ENCODE measurements at places on chromosomes 6 and 20. TPM values are rescaled to one million over a fixed set of nuclear protein-coding genes. Genes with fewer than 3 reads are reported as not detected.

GRCh38 chr6:169184419-169184818, 69.2 kb downstream of the THBS2 start:
- H3K27me3 ChIP-seq = no peaks in the 10 kb centered on the region
- H3K27ac ChIP-seq = no peak overlapping the region
- no peak overlapping the region for H3K4me3 ChIP-seq
- peaks cover 8% of the 10 kb centered on the region for H3K4me1 ChIP-seq
- no peak for DNase-seq
- no peaks in the 10 kb centered on the region for H3K36me3 ChIP-seq

GRCh38 chr6:166168616-166169548, 1.2 kb upstream of the TBXT start:
- peak overlapping the region; percentile 34 for H3K27ac ChIP-seq
- no peak for DNase-seq
- peaks cover 4% of the 10 kb centered on the region for H3K36me3 ChIP-seq
- H3K4me1 ChIP-seq = peaks cover 6% of the 10 kb centered on the region
- H3K27me3 ChIP-seq = peaks cover 55% of the 10 kb centered on the region
- H3K4me3 ChIP-seq = peak overlapping the region; percentile 74

- peaks cover 1% of the 10 kb centered on the region for H3K36me3 ChIP-seq
- DNase-seq = peak; percentile 83
- peak overlapping the region; percentile 83 for H3K4me3 ChIP-seq
- H3K27me3 ChIP-seq = peaks cover 8% of the 10 kb centered on the region
- H3K27ac ChIP-seq = no peak overlapping the region
These were observed 497 bp downstream of the ACSS1 start for GRCh38 chr20:25057234-25058050.

DNA sequence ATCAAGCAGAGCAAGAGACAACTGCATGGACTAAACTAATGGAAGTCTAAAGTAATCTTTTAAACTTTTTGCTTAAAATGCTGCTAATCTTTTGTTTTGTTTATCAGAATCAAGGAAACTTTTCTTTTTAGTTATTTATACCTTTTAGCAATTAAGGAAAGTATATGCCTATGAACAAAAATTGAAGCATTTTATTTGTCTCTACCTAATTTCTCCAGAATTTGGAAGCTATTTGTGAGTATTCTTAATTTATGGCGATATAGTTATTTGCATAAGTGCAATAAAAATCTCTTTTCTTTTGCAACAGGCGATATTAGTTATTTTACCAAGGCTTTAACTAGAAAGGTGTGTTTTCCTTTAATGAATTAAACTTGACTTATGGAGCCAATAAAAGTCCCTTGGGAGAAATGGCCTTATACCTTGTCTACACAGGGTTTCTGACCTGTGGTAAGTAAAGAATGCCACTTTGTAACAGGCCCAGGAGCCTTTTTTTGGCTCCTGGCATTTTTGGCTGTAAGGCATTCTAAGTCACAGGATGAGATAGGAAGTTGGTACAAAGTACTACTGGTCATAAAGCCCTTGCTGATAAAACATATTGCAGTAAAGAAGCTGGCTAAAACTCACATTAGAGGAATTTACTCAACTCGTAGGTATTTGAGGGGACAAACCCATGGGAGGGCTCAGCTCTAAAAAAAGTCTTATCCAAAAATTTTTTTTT, 37.2 kb downstream of the TMEM14A start:
- no peaks in the 10 kb centered on the region for H3K36me3 ChIP-seq
- H3K27ac ChIP-seq = no peak overlapping the region
- peaks cover 9% of the 10 kb centered on the region for H3K27me3 ChIP-seq
- H3K4me1 ChIP-seq = no peaks in the 10 kb centered on the region

Gene SFTA2
- 0.31 TPM for total RNA-seq

All from activated T-cell treated with anti-CD3 and anti-CD28 coated beads, Interleukin-2, amount 50 U/mL, for 72 hours (primary cell).